ENCODE measurements at places on chromosomes 4 and X.

DNA sequence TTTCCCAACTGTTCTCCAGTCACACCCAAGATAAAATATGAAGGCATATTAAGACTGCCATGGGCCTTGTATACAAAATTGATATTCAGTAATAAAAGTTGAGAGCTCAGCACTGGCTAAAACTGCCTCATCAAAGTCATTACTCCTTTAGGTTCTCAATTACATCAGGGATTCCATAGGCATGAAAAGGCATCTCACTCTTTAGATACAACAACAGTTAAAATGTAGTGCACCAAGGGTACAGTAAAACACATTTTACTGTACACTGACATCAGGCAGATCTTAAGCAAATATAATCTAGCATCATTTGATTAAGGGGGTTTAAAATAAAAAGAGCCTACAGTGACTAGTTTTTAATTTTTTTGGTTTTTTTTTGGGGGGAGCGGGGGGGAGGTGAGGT lies 107.7 kb downstream of the PPP3CA start:
- no peak for DNase-seq

GRCh38 chr4:47419296-47419695 lies 44.2 kb downstream of the COMMD8 start:
- no peak for DNase-seq

DNA sequence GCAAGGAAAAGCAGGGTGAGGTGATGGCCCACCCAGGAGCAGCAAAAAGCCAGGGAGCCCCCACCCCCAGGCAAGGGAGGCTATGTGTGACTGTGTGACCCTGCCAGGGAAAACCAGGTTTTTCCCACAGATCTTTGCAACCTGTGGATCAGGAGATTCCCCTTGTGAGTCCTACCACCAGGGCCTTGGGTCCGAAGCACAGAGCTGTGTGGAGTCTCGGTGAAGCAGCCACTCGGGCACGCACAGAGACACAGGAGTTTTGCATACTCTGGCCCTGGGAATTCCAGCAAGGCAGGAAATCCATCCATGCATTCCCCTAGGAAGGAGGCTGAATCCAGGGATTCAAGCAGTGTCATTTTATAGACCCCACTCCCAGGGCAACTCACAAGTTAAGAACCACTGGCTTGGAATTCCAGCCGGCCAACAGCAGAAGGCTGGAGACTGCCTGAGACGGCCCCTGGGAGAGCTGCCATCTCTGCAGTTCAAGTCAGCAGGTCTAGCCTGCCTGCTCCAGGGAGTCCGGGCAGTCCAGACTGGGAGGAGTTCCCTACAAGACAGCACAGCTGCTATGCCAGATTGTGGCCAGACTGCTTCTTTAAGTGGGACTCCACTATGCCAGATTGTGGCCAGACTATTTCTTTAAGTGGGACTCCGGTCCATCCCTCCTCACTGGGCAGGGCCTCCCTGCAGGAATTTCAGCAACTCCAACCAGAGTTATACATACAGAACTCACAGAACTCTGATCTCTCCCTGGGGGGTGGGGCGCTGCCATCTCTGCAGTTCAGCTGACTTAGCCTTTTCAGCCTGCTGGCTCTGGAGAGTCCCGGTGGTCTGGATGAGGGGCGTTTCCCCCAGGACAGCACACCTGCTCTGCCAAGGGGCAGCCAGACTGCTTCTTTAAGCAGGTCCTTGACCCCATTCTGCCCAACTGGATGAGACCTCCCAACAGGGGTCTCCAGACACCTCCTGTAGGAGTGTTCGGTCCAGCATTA lies 85.1 kb upstream of the ADAD1 start:
- no peak for DNase-seq

GRCh38 chr4:138831948-138832347 lies 183.6 kb upstream of the NOCT start:
- DNase-seq, result no peak

- no peak for DNase-seq
These were observed 34.9 kb downstream of the ELF2 start for GRCh38 chr4:139142087-139142486.

- DNase-seq, result no peak
These were observed 19.8 kb downstream of the CENPVL3 start for GRCh38 chrX:51598899-51599298.

- no peak for DNase-seq
These were observed 13.7 kb downstream of the OCRL start for GRCh38 chrX:129553619-129554288.

DNA sequence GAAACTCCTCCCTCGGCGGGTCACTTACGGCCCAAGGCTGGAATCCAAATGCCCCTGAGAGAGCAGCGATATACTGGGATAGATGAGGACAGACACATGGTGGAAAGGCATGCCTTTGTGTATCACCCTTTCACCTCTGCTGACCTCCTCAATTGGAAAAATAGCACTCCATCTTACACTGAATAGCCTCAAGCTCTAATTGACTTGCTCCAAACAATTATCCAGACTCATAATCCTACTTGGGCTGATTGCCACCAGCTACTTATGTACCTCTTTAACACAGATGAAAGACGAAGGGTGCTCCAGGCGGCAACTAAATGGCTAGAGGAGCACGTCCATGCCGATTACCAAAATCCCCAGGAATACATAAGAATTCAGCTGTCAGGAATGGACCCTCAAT lies 1142.2 kb downstream of the ARAP2 start:
- no peak for DNase-seq

- peak; percentile 78 for DNase-seq
These were observed 74.2 kb downstream of the FREM3 start for GRCh38 chr4:143626134-143626911.

Measured in Right ventricle myocardium superior (tissue), 1 donor.